Stimulated activated naive CD8-positive, alpha-beta T cell treated with anti-CD3 and anti-CD28 coated beads, Interleukin-15, Interleukin-2, amounts not matched to agents 100 U/mL and 50 U/mL, for 24 hours (primary cell): ENCODE measurements at places on chromosomes 3 and 15.

DNA sequence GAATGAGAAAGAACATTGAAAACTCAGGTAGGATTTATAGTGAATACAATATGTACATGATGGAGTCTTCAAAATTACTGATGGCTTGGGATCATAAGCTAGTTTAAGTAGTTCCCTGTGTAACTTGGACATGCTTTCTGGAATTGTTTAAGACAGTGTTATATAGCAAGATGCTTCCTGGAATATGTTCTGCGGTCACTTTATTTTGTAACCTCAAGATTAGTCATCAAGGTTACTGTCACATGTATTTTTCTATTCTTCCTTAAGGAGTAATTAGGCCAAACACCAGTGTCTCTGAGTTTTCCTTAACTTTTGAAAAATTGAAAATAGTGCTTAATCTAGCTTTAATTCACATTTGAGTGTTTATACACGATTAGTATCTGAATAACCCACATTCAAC lies 760.3 kb upstream of the ARRDC4 start:
- DNase-seq: no peak

DNA sequence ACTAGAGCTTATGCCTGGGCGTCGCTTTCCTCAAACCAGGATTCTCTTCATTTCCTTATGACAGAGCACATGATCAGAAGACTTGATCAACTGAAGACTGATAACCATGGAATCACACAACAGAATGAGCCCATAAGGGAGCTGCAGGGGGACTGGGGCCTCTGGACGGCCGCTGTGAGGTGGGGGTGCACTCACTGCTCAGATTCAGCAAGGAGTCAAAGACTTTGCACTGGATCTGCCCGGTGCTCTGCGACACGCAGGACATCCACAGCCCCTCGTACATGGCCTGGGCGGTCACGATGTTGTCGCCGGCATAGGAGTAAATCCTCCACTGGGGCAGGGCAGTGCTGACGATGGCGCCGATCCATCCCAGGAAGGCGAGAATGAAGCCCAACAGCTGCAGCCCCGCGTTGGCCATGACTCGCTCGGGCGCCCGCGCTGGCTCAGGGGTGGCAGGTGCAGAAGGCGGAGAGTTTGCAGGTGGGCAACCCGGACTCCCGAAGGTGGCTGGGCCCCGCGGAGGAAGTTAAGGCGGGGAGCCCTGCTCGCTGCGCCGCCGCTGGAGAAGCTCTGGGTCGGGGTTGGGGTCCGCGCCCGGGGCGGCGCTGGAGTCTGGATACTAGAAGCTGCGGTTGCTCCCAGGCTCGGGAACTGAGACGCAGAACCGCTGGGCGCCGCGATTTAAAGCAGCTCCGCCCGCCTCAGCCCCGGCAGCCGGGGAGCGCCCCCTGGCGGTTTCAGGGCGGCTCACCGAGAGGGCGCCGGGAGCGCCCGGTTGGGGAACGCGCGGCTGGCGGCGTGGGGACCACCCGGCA lies at the start of gene CLDN1:
Gene CLDN1, minus strand, starts transcription at position 658 of the 815 bp plus-strand sequence. Its CDS starts 240 bp downstream, at position 418.
- DNase-seq: peak; percentile 83

GRCh38 chr3:171508676-171509075 lies 48.5 kb upstream of the TNIK start:
- DNase-seq: no peak

DNA sequence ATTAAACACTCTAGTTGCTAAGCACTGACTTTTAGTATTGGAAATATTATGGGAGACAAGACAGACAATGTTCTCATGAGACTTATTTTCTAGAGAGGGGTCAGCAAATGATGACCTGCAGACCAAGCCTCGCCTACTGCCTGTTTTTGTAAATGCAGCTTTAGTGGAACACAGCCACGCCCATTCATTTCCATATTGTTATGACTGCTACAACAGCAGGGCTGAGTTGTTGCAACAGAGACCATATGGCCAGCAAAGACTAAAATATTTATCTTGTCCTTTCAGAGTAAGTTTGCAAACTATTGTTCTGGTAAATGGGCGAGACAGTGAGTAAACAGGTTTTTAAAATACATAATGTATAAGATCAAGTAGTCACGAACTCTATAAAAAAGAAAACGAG lies 570.2 kb downstream of the NTRK3 start:
- DNase-seq: no peak

- DNase-seq: no peak
Observed at GRCh38 chr3:106827515-106828213, 549.6 kb upstream of the CCDC54 start.

GRCh38 chr3:177145381-177145780 lies 51.9 kb downstream of the TBL1XR1 start:
- DNase-seq: no peak

- no peak for DNase-seq
Observed at GRCh38 chr3:134381076-134381475, 6.8 kb upstream of the AMOTL2 start.

DNA sequence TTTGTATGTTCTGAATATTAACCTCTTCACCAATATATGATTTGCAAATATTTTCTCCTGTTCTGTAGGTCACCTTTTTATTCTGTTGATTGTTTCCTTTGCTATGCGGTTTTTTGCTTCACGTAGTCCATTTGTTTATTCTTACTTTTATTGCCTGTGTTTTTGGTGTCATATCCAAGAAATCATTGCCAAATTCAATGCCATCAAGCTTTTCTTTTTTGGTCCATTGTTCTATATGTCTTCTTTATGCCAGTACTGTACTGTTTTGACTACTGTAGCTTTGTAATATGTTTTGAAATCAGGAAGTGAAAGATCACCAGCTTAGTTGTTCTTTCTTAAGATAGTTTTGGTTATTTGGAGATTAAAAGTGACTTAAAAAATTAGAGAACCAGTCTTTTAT lies 4.2 kb downstream of the PARP15 start:
- DNase-seq: no peak
